Left ventricle myocardium superior (tissue), 1 donor: ENCODE measurements at places on chromosomes 1 and 21. TPM values are rescaled to one million over a fixed set of nuclear protein-coding genes. Genes with fewer than 3 reads are reported as not detected.

GRIK3 gene
- 0.62 TPM for total RNA-seq

KPRP gene
- not detected for total RNA-seq

C1orf53 gene
- total RNA-seq: 4.9 TPM

RHOU gene
- 4.4 TPM for total RNA-seq

OR2AK2 gene
- total RNA-seq: not detected

GBP2 gene
- 12.2 TPM for total RNA-seq

ZBTB8A gene
- total RNA-seq: 2.5 TPM

C1orf185 gene
- not detected for total RNA-seq

SPATA21 gene
- total RNA-seq: not detected

CD1B gene
- not detected for total RNA-seq

GJA8 gene
- not detected for total RNA-seq

IL12RB2 gene
- total RNA-seq: 0.37 TPM

KRTAP10-10 gene
- not detected for total RNA-seq

SELENON gene
- total RNA-seq: 46.3 TPM

LMX1A gene
- total RNA-seq: not detected

- no peak for DNase-seq
These were observed 55.4 kb downstream of the OPTC start for GRCh38 chr1:203549309-203549708.

DNA sequence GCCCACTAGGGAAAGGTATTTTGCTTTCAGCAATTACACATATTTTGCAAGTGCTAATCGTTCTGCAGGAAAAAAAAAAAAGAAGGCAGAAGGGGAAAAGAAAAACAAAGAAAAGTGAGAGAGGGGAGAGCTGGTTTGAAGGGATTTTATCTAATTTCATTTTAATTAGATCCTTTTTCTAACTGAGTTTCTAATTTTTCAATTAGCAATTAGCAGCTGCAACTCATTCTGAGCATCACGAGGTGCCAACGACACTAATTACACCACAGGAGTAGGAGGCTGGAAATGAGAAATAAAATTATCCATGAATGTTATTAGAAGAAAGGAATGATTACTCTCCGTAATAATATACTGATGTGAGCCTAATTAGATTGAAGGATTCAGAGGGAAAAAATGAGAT, 481.0 kb upstream of the CAMK1G start:
- DNase-seq: no peak

DNA sequence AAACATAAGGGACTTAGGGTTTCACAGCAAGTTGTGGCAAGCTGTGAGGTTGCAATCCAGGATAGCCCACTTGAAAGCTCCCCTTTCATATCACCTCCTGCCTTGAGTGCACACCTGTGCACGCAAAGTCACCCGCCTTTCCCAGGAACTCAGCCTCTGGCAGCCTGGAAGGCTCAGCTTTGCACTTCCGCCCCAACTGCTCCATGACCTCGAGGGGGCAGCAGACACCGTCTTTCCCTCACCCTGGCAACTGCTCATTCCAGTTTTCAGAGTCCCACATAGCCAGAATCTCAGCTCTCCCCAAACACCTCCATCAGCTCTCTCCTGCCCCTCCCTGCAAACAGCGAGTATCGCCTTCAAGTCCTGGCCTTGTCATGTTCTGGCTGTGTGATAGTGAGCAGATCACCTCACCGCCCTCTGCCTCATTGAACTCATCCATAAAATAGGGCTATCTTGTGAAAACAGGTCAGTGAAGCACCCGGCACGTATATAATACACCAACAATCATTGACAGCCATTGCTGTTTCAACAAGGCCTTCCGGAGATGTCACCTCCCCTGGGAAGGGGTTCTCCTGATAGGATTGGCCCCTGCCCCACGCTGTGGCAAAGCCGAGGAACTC, 32.2 kb upstream of the EPB41 start:
- peak; percentile 87 for DNase-seq

- DNase-seq: no peak
These were observed 6.1 kb downstream of the IPO13 start for GRCh38 chr1:43952731-43953346.

- DNase-seq: no peak
These were observed 200.7 kb downstream of the CHRM3 start for GRCh38 chr1:239587066-239587465.

GRCh38 chr1:60942291-60942690, 140.1 kb upstream of the NFIA start:
- DNase-seq: no peak

DNA sequence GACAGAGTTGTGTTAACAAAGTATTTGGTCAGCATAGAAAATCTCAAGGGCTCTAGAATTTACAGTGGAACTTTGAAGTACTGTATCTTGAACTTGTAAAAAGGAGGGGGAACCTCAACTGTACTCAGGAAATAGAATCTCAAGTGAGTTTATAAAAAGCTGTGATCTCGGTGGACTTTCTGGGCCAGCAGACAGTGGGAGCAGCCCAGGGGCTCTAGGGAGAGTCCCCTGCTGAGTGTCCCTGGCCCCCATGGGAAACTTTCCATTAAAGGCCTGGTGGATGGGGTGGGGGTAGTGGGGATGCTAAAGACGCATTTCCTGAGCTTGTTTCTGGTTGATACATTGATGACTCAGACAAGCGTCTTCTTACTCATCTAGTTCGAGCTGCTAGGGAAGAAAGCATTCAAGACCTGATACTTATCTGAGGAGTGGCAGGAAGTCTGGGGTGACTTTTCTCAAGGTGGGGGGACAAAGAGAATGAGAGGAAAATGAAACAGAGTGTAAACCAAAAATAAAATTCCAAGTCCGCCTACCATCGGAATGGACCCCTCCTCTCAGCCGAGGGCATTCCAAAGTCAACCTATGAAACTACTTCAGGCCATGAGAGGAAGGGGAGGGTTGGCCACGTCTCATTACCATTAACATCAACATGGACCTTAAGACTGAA, 65.5 kb downstream of the NID1 start:
- DNase-seq: no peak

- DNase-seq: peak; percentile 39
These were observed 8.5 kb downstream of the KYAT3 start for GRCh38 chr1:88983791-88984559.

GRCh38 chr1:14809191-14809981, 210.9 kb downstream of the KAZN start:
- no peak for DNase-seq

- DNase-seq: peak; percentile 57
These were observed 74.5 kb downstream of the ITPKB start for GRCh38 chr1:226664413-226665101.

DNA sequence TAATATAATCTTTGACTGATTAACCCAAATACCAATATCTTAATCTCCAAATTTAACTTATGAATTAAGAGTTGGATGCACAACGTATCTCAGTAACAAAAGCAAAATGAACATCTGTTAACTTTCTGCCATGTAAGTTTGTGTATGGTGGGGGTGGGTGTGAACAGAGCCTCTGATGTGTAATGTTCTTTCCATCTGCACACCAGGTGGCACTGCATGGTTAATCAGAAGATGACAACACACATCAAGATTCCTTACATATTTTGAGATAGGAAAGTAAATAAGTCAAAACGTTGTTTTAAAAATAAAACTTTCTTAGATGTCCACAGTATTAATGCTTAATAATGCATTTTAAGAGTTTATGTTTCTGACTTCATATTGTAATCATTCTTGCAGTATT, 251.9 kb downstream of the DPYD start:
- DNase-seq: no peak

DNA sequence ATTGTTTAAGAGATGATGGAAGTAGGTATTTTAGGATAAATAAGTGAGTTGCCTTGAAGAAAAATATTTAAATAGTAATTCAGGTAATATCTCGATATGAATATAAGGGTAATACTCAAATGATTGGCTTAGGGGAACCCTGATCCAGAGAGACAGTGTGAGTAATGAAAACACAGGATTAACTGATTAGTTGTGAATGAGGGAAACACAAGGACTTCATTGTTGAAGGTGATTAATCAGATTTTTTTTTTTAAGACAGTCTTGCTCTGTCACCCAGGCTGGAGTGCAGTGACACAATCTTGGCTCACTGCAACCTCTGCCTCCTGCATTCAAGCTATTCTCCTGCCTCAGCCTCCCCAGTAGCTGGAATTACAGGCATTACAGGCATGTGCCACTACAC, 12.7 kb downstream of the SLC25A33 start:
- no peak for DNase-seq

- peak; percentile 91 for DNase-seq
These were observed 48.7 kb upstream of the COL6A2 start for GRCh38 chr21:46048926-46049889.

GRCh38 chr1:236167154-236167553, 24.8 kb downstream of the GPR137B start:
- no peak for DNase-seq

DNA sequence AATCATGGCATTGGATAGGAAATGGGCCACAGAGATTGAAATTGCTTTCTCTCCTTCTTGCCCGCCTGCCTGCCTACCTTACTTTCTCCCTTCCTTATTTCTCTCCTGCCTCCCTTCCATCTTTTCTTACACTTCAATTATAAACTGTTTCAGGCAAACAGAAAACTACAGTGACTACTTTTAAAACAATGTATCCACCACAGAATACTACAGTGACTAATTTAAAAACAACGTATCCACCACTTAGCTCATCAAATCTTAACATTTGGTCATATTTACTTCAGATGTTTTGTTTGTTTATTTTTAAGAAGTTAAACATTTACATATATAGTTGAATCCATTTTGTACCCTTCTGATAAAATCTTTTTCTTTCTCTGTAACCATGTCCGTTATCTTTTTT, 54.4 kb downstream of the SNRPE start:
- DNase-seq: no peak

- no peak for DNase-seq
These were observed 20.0 kb upstream of the RD3 start for GRCh38 chr1:211511947-211512346.

- DNase-seq: no peak
These were observed 24.8 kb downstream of the TNFRSF8 start for GRCh38 chr1:12087797-12088314.

GRCh38 chr1:96370757-96371156, 350.8 kb upstream of the PTBP2 start:
- DNase-seq: no peak

DNA sequence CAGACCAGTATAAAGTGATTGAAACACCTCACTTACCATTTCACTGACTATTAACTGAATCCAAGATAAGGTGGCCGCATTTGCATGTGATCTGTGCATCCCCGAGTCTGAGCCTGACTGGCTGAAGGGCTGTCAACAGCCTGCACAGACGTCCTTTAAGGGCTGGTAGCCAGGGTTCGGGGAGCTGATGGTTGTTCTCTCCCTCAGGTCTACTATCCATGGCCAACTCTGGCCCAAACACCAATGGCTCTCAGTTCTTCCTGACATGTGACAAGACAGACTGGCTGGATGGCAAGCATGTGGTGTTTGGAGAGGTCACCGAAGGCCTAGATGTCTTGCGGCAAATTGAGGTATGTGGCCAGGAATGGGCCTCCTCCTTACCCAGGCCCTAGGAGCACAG, 14.0 kb downstream of the PPIE start:
- no peak for DNase-seq

DNA sequence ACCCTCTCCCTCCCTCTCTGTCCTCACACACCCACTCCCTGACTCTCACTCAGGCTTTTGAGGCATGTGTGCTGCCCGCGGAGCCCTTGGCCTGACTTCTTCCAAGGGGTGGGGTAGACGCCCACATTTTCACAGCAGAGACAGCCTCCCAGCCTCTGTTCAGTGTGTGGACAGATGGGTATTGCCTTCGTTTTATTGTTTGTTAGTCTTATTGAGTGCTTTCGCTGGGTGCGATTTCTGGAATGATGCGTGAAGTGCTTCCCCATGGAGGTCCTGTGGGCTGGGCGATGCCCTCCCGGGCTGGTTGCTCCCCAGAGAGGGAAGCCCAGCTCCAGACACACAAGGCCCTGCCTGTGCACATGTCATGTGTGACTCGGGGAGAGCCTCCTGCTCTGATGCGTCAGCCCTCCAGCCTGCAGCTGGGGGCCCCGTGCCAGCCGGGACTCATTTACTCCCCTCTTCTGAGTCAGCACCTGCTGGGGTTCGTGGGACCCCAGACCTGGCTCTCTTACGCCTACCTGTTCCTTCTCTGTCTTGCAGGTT, 14.7 kb downstream of the PDXK start:
- DNase-seq: no peak

DNA sequence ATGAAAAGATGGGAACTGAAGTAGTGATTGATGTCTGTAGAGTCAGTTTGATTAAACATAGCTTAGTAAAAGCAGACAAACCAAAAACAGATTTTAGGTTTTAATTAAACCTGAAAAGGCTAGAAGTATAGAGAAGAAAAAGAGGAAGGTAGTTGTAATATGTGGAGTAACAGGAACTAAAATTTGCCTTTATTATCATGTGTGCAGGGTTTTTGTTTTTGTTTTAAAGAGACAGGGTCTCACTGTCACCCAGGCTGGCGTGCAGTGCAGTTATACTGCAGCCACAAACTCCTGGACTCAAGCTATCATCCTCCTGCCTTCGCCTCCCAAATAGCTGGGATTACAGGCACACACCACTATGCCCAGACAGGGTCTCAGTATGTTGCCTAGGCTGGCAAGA, 6.0 kb downstream of the TOR1AIP1 start:
- DNase-seq: no peak

DNA sequence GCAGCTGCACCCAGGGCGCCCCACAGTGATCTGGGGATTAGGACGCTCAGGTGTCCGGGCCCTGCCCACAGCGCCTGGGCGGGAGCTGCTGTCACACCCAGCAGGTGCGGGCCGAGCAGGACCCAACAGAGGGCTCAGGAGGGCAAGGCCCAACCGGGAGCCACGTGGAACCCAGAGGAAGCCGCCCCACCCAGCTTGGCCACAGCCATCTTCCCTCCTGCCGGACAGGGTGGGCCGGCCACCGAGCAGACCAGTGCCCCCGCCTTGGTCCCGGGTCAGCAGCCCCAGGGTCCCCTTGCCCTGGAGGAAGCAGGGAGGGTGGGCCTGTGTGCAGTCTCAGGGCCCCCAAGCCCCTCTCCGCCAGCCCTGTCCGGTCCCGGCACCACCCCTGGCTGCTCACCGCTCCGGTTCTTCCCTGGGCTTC, 6.3 kb upstream of the TTLL10 start:
- DNase-seq: peak; percentile 18

GRCh38 chr21:44568667-44569556, 4.6 kb upstream of the KRTAP10-4 start:
- DNase-seq: no peak

GRCh38 chr21:46361935-46362334, 38.0 kb downstream of the PCNT start:
- DNase-seq: no peak

DNA sequence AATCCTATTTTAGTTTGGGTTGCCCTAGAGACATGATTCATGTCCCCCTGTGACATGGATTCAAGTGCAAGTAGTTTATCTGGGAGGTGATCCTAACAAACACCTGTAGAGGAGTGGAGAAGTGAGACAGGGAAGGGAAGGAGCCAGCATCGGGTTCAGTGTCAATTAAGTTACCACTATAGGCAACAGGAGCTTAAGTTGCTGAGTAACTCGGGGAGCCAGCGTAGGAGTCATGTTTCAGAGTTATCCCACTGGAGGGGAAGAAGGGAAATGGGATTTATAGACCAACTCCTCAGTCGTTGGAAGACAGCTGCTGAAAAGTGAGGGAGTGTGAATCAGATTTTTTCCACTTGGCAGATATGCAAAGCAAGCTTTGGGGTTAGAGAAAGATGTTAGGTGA, 54.9 kb downstream of the SLC30A7 start:
- no peak for DNase-seq
